ENCODE measurements at places on chromosomes 4 and X. TPM values are rescaled to one million over a fixed set of nuclear protein-coding genes. Genes with fewer than 3 reads are reported as not detected.

DNA sequence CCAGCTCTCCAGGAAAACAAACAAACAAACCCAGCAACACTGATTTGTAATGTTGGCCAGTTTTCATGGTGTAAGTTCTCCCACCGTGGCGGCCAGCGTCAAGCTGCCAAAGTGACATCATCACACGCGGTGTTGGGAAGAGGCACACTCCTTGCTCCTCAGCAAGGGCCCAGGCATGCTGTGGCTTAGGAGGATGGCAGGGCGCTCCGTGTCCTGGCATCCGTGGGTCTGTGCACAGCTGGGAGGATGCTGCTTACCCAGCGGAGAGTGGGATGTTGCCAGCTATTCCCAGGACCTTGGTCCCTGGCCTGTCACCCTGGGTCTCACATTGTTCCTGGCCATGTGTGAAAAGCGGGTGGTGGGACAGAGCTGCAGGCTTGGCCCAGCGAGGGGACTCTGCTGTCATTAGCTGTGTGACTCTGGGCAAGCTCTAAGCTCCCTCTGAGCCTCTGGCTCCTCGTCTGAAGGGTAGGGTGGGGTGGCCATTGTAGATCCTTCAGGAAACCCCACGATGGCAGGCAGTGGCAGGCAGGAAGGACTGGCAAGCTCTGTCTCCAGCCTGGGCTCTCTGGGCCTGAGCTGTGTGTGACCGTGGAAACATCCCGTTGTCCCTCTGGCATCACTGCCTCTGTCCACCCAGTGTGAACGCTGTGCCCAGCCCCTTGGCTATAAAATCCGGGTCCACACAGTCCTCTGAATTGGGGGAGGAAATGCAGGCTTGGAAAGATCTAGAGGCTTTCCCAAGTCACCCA, 10.8 kb downstream of the PSAPL1 start:
- DNase-seq, result no peak

DNA sequence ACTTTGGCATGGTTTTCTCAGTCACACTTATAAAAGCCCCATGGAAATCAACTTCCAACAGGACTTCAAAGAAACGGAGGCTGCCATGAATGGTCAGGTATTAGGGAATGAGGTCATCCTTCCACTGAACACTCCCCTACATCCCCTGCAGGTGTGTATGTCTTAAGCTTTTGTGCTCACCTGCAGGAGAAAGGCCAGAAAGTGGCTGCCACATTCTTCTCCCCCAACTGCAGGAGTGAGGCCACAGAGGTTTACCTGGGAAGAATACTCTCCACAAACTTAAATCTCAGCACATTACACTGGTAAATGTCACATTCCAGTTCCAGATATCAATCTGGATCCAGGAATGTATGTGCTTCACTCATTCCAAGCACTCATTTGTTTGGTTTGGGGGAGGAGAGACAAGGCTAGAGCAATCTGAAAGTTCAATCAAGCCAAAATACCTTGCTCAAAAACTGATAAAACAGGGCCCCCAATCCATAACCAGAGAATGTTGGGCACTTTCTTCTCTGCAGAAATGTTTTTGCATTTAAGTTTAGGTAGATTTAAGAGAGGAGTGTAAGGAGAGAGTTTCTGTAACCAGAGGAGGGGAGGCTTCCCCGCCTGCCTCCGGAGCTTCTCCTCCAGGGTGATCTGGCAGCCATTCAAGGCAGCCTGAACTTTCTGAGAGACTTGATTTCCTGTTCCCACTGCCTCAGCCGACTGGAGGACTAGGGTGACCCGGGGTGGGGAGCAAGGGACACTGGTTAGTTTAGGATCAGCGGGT, 15.4 kb downstream of the FAM9C start:
- no peak for DNase-seq

DNA sequence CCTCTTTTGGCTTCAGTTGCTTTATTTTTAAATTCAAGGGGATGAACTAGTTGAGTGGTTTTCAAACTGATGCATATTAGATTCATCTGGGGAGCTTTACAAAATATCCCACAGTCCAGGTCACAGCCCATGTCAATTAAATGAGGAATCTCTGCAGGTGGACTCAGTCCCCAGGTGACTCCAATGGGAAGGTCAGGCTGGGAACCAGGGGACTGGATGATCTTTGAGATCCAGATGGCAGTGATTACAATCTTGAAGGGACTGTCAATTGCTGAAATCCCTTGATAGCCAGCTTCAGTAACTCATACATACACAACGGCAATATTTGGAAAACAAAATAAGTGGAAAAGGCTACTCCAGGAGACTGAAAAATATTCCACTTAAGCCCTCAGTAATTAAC, 7.0 kb downstream of the ADH1B start:
- no peak for DNase-seq

- no peak for DNase-seq
Measured at GRCh38 chrX:16462912-16463311, 187.0 kb upstream of the S100G start.

DNA sequence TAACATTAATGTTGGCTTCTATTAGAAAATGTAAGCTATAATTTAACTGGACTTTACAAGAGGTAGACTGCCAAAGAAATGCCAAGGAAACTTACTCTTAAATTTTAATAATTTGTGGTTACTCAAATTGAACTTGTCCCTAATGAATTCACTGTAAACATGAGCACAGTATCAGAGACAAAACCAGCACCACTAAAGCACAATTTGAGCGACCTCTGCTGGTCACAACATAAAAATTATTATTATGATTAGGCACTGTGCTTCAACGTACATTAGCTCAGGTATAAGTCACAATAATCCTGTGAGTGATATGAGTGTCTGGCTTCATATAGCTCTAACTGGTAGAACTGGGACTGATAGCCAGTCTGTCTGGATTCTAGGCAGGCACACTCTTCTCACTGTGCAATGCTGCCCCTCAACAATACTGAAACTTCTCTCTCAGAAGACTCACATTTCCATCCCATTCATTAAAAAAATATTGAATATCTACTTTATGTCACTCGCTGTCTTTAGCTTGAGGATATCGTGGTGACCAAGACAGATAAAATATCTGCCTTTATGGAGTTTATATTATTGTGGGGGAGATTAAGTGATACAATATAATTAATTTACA, 8.0 kb downstream of the NUDT6 start:
- DNase-seq, result no peak

DNA sequence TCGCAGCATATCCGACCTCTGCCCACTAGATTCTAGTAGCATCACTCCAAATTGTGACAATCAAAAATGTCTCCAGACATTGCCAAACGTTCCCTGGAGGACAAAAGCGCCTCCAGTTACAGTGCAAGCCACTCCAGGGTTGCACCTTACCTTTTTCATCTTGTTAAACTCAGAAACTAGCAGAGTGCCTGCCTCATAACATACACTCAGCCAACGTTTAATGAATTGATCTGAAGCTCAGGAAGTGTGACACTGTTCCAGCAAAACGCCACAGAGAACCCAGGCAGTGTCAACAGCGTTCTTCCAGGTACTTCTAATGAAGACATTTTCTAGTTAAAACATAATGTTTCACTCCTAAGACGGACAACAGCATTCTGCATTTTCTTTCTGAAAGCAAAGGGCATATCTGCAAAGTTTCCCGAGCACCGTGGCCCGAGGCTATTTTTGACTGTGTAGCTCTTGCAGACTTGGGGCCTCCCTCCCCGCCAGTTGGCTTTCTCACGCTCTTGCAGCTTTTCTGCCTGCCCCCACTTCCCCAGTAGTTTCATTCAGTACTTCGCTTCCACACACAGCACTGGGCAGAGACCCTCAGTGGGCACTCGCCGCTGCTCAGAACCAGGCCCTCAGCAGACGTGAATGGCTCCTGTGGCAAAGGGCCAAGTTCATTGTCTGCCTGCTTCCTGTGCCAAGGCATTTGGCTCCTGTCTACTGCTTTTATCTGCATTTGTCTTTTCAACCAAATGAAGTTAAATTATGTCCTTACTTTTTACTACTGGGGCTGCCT, 133.4 kb upstream of the TTC29 start:
- no peak for DNase-seq

DNA sequence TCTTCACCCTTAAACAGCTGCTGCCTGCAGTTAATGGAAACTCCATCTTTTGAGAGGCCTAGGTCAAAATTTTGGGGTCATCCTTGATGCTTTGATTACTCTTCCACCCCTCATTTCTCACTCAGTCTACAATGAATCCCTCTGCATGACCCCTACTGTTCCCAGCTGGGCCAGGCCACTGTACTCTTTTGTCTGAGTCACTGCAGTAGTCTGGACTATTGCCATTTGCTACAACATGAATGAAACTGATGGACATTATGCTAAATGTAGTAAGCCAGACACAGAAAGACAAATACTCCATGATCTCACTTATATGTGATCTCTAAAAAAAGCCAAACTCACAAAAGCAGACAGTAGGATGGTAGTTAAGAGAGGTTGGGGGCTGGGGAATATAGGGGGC, 28.3 kb downstream of the STK32B start:
- DNase-seq, result no peak

GRCh38 chrX:39008549-39008948, 207.3 kb downstream of the MID1IP1 start:
- DNase-seq, result no peak

DNA sequence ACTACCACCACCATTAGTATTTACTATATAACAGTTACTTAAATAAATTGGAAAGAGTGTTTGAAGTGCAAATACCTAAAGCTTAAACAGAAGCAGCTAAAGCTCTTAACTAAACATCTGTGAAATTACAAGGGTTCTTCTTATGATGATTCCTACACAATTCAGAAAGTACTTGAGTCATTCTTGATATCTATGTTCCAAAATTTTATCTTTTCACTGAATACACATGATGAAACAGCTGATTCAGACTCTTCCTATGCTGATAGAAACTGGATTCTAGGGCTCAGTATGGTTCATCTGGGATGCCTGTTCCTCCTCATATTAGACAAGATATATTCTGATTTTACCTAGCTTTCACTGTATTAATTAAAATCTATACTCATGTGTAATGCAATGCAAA, 13.6 kb downstream of the EREG start:
- DNase-seq, result no peak

- no peak for DNase-seq
Measured at GRCh38 chr4:166324321-166324720, 451.3 kb downstream of the TLL1 start.

- DNase-seq, result no peak
Measured at GRCh38 chr4:21531048-21531447, 417.5 kb downstream of the KCNIP4 start.

DNA sequence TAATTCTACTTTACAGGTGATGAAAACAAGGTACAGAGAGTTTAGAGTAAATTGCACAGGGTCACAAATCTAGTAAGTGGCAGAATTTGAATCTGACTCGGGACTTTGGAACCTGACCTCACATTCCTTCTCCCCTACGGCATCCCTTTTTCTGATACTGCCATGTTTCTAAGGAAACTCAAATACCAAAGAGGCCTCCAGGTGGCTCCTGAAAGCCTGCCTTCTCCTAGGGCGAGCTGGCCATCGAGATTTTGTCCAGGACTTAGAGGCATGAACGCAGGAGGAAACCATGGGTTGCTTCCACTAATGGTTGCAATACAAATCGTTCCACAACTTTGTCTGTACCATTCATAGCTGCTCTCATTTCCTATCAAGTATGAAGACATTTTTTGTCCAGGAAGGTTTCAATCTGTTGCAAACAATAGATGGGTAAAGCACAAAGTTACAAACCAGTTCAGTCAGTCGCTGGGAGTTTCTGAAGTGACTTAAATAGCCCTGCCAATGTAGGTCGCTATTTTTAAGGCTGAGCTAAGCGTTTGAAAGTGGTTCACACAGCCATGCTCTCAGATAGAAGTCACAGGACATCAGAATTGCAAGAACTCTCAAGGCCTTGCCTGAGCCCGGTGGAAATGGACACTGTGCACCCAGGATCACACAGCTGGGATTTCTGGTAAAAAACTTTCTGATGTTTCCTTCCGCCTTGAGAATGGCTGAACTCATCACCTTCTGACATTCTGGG, 296.6 kb upstream of the PRPS2 start:
- no peak for DNase-seq

- no peak for DNase-seq
Measured at GRCh38 chr4:31059753-31060522, 339.8 kb downstream of the PCDH7 start.

DNA sequence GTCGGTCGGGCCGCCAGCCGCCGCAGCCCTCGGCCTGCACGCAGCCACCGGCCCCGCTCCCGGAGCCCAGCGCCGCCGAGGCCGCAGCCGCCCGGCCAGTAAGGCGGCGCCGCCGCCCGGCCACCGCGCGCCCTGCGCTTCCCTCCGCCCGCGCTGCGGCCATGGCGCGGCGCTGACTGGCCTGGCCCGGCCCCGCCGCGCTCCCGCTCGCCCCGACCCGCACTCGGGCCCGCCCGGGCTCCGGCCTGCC, 213 bp downstream of the NFKB1 start:
- no peak for DNase-seq

DNA sequence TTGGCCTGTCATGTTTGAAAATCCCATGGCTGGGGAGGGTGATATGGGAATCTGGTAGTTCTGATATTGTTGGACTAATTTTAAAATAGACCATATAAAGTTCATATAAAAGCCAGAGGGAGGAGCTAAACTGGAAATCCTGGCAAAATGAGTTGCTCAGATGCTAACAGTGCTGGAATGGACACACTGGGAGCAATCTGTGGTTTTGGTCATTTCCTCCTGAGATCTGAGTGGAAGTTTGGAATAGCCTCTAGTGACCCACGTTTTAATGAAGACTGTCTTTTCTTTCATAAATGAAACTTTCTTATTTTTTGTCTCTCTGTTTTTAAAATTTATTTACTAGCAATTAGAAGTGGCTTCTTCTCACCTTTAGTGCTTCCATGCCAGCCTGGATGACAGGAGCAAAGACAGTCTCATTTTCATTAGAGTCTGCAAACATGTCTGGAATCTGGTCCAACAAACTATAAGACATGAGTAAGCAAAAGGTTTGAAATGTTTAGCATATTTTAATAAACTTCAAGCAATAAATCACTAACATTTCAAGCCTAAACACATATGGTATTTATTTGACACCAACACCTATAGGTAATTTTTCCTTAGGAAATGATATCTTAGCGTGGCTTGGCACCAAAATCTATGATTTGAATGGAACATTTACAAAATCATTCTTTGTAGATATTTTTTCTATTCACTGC, 66.6 kb downstream of the METTL14 start:
- no peak for DNase-seq

DNA sequence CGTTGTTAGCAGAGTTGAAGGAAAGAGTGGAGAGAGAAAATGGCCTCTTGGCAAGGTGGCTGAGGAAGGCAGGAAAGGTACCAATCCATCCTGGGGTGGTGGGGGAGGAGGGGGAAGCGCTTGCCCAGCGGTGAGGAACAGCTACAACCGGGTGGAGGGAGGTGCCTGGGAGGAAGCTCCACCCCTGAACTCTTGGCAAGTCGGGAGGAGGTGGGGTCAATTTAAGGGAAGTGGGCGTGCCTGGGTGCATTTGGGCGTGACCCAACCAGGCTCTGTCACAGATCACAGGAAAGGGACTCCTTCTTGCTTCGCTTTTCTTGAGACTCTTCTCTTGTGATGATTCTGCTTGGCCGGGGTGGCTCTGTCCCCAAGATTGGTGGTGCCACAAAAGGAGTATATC, 41.7 kb downstream of the BCORL1 start:
- DNase-seq, result peak; percentile 15

- DNase-seq, result no peak
Measured at GRCh38 chr4:5374592-5374991, 323.3 kb downstream of the STK32B start.

GRCh38 chrX:74506317-74507115, 85.2 kb downstream of the SLC16A2 start:
- no peak for DNase-seq

Gene SUPT20HL1
- polyA plus RNA-seq, result not detected

Gene GPR78
- polyA plus RNA-seq, result 1.8 TPM

Gene IRS4
- polyA plus RNA-seq, result 2.0 TPM

Gene ETDB
- 0.25 TPM for polyA plus RNA-seq

Gene BEX1
- polyA plus RNA-seq, result 49.2 TPM

Gene GPC3
- polyA plus RNA-seq, result 1,302 TPM

Gene FTHL17
- not detected for polyA plus RNA-seq

Gene SHROOM4
- 19.7 TPM for polyA plus RNA-seq
